ENCODE measurements at places on chromosomes 7 and 10.

- no peak for DNase-seq
Measured at GRCh38 chr10:118392761-118393160, 50.6 kb upstream of the FAM204A start.

GRCh38 chr10:96334616-96335526, 23.9 kb downstream of the OPALIN start:
- peak; percentile 54 for DNase-seq

GRCh38 chr10:132847856-132848255, 61.9 kb upstream of the NKX6-2 start:
- DNase-seq, result no peak

- no peak for DNase-seq
Measured at GRCh38 chr7:132551439-132551838, 24.8 kb downstream of the PLXNA4 start.

GRCh38 chr10:31133792-31134310, 102.2 kb upstream of the ZNF438 start:
- no peak for DNase-seq

- DNase-seq, result no peak
Measured at GRCh38 chr7:135712796-135713195, 15.2 kb downstream of the SLC13A4 start.

DNA sequence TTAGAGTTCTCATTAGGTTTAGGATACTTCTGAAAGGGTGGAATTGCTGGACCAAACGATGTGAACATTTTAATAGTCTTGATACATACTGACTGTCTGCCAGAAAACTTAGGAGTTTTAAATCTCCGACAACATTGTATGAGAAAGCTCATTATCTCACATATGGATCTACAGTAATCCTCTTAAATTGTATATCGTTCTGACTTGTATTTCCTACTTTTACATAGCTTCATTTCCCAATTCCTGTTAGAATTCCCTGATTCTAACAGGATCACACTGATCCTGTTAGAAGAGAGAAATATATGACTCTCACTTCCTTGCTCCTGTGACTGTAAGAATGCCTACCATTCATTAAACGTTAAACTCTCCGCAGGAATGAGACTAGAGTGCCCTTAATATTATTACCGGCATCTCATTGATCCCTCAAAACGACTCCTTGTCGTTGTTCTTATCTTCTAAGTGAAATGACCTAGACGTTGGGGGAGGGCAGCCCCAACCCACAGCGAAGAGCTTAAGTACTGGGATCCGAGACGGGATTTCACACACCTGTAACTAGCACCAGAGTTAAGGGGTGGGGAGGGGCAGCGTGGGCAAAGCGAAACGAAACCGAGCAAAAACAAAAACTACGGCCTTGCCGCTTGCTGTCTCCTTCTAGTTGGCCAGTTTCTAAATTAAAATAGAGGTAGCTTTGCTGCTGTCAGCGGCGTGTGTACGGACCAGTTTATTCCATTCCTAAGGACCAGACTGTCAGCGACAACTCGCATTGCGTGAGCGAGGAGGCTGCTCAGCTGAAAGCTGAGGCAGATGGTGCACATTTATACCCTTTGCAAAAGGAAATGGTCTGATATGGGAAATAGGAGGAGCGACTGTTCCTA, 678 bp upstream of the TMEM106B start:
- DNase-seq, result no peak

GRCh38 chr10:22341190-22341925, 3.9 kb upstream of the SPAG6 start:
- DNase-seq, result peak; percentile 49

GRCh38 chr7:114081606-114082425, 163.0 kb upstream of the PPP1R3A start:
- peak; percentile 75 for DNase-seq

GRCh38 chr7:2943851-2944601, 99.6 kb downstream of the CARD11 start:
- DNase-seq, result no peak

- no peak for DNase-seq
Measured at GRCh38 chr10:62270020-62270419, 1.4 kb upstream of the RTKN2 start.

- DNase-seq, result no peak
Measured at GRCh38 chr7:151581741-151582140, 62.0 kb upstream of the RHEB start.

- no peak for DNase-seq
Measured at GRCh38 chr7:29342761-29343160, 148.2 kb downstream of the CHN2 start.

All from RKO (cell line).